ENCODE measurements at places on chromosomes 3 and 15.

GRCh38 chr3:114498539-114499370 is 204.9 kb downstream of the TIGIT start:
- no peak for DNase-seq

DNA sequence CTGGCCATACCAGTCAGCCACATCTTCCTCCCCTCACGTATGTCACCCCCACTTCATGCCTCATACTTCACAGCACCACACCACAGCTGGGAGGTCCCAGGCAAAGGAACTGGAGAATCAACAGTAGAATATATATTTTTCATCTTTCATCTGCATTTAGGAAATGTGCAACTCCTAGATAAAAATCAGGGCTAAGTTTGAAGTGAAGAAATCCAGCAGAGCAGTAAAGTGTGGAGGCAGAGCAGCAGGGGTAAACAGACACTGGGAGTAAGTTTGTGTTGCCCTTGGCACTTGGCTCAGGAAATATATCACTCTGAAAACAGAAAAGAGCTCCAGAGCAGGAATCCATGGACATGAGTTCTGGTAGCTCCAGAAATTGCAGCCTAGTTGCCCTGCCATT is 2.8 kb upstream of the HERC1 start:
- DNase-seq = no peak

DNA sequence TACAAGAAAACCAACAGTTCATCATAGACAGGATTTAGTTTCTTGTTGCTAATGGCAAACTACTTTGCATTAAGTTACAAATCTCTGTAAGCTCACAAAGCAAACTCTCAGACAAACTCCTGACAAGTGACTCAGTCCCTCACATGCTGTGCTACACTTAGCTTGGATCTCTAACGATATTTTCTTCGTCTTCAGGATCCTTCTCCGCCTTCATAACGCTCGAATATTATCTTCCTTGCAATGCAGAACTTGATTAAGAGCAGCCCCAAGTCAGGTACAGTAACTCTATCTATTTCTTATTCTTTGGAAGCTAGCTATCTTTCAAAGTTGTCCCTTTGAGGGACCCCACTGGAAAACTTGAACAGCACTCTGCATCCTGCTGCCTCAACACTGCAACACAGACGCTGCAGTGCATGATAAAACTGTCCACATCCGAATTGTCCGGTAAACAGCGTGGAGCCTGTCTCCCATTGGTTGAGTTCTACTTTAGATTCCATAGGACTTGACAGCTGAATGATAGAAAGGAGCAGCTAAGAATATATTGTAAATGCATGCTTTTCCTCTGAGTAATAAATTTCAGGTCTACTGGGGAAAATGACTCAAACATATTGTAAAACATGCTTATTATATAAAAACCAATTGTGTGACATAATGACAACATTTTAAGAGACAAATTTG is 61.3 kb downstream of the UACA start:
- DNase-seq = no peak

DNA sequence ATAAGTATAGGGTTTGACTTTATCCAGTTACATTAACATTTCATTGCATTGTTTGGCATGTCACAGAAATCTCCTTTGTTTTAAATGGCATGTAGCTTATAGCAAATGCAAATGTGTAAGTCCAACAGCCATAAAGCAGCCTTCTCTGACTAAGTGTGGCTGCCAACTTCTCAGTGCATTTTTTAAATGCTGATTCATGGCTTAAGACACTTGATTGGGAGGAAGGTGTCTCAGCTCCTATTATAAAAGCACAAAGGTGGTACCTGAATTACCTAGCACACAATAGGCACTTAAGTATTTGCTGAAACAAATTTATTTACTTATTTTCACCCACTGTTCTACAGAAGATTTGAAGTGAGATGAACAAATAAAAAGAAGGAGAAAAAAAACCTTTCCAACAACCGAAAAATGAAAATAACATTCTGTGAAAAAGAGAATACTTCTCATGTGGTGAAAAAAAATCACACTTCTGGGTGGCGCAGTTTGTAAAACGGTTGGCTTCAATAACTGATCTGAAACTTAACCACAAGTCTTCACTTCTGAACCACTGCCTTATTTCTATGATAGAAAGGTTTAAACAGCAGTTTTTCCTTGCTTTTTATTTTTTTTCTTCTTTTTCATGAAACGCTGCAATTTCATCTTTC is 105.5 kb upstream of the ICE2 start:
- DNase-seq = no peak

- no peak for DNase-seq
These were observed 812 bp downstream of the P4HTM start for GRCh38 chr3:48990636-48991469.

DNA sequence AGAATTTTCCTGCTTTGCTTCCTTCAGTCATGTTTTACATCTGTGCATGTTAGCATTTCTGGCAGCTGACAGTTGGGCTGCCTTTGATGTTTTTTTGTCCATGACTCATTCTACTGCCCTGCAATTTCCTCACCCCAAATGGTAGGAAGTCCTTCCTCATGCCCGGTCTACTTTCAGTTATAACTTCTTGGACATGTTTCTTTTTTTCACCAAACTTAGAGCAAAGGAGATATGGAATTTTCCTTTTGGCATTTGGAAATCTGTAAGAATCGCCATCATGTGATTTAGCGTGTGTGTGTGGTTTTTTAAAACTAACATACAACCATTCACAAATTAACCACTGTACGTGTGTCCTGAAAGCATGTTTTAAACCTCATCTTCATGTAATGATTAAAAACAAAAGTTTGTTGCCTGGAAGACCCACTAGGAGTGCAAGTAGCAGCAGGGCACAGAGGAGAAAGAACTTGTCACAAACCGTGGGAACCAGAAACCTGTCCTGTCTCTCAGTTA is 430.7 kb upstream of the CFAP20DC start:
- no peak for DNase-seq

GRCh38 chr3:50139308-50139707 is 15.8 kb upstream of the SEMA3F start:
- no peak for DNase-seq

DNA sequence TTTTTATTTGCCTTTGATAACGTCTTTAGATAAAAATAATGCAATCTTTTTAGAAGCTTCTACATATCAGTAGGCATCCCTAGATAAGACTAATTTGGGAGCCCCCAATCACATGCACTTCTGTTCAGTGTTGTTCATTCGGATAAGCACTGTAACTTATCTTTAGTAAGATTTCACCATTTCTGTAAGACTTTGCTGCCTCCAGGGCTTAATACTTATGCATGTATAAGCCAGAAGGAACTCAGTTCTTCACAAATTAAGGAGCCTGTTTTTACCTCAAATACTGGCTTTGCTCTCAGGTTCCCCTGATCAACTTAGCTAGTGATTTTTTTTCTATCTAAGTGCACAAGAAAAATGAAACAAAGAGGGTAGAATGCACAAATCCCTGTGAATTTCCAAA is 20.3 kb downstream of the DOCK3 start:
- no peak for DNase-seq

DNA sequence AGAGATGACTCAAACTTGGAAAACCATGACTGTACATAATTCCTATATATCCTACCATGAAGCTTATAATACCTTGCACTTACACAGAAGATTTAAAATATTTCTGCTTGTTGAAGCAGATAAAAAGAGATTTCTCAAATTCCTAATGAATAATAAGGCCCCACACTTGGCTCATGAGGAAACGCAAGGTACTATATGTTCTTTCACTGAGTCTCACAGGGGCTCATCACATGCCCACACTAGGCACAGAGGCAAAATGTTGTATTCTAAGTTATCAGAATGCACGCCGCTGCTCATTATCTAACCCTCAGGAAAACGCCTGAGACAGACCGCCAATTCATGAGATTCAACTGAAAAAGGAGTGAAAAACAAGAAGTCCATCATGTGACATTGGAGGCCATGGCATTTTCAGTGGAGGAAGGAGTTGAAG is 5.6 kb downstream of the MYO1E start:
- no peak for DNase-seq

DNA sequence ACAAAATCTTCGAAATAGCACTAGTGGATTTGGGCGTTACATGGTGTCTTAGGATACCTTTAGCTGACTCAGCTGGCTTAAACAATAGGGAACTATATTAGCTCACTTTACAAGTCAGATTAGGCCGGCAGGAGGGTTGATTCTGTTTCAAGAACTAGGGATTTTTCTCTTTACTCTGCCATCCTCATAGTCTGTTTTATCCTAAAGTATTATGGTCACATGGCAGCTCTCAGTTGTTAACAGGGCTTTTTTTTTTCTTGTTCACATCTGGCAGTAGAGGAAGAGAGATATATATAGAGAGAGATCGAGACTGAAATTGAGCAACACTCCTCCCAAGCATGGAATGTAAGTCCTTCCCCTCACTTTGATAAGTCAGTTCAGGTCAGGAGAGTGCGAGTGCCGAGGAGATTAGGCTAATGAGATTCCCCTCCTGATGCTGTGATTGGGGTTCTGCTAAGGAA is 32.9 kb downstream of the CHP1 start:
- no peak for DNase-seq

GRCh38 chr3:187783098-187783497 is 37.8 kb upstream of the BCL6 start:
- DNase-seq = no peak

DNA sequence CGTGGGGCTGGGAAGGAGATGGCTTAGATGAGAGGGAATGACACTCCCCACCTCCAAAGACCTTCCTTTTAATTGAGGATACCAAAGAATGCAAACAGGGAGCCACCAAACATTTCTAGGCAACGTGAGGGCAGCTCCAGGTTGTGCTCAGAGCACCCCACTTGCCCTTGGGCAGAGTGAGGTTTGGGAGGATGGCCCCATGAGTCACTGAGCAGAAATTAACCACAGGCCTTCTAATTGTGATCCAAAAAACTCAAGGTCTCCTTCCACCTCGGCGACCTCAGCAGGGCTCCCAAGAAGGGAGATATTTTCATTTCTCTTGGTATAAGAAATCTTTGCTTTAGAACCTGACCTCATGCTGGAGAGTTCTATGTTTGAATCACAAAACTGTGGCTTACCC is 305.0 kb upstream of the TPM1 start:
- DNase-seq = no peak

GRCh38 chr3:192706272-192706671 is 21.1 kb downstream of the FGF12 start:
- DNase-seq = no peak

DNA sequence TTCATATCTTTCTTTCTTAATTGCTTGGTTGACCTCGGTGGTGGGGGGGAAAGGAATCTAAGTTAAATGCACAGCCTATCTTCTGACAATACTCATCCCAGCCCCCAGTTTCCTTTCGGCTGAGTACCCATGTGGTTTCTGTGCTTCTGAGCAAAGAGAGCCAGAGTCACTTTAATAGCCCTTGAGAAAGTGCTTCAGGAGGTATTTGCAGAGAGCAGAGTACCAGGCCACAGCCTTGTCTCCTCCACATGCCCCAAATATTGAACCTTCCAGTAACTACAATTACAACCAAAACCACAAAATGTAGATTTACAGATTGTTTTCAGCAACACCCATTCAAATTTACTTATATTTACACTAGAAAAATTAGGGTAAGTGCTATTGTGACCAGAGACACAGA is 647.4 kb downstream of the NR2F2 start:
- no peak for DNase-seq

DNA sequence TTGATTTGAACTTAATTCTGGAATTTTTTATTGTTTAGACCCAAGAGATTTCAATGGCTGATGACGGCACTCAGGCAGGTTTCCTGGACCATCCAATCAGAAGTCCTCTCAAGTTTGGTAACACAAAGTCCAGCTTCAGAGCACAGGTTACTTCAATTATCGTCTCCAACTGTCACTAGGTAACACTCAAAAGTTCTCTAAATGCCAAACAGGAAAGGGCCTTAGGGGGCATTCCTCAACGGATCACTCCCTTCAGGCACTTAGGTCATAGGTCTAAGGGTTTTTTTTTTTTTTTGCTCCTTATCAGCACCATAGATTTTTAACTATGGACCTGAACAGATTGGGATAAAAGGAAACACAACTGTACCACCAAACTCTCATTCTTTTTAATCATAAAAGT is 85.8 kb downstream of the MEIS2 start:
- DNase-seq = no peak

- DNase-seq = no peak
These were observed 33.7 kb downstream of the TLE3 start for GRCh38 chr15:70063980-70064379.

DNA sequence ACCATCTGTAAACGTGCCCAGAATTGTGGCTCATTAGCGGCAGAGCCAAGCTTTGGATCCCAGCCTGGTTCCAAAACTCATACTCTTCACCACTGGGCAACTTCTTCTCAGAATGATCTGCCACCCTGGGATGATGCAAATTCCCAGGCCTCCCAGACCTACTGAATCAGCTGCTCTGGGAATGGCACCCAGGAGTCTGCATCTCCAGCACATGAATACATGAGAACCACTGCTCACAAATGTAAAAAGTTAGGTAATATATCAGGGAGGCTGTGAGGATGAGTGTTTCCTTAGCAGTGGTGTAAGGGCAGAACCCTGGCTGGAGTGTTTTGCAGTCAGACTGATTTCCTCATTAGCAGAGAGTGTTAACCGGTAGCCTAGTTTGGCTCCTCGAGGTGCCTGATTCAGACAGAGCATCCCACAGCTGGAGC is 94.2 kb downstream of the LIPC start:
- no peak for DNase-seq

DNA sequence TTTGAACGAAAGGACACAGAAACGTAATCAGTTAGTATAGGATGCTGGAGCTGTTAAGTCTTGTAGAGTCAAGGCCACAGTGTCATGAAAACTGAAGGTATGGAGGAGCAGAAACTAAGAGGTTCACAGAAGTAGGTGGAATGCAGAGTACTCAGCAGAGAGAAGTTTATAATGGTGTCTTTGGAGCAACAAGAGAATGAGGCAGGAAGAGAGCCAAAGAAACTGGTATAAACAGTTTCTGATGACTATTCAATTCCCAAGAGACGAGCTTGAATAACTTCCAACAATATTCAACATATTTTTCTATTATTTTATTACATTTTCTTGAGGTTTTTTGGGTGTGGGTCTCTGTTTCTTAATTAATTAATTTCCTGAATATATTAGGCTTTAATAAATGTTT is 29.6 kb downstream of the GALK2 start:
- DNase-seq = no peak

GRCh38 chr15:58932710-58933280 is 684 bp downstream of the SLTM start:
- DNase-seq = no peak

GRCh38 chr3:53845881-53846133 is 412 bp downstream of the CHDH start:
- no peak for DNase-seq

GRCh38 chr3:138919325-138919724 is 27.6 kb downstream of the FOXL2 start:
- no peak for DNase-seq

- DNase-seq = no peak
These were observed 412.0 kb downstream of the FHIT start for GRCh38 chr3:60839246-60839645.

DNA sequence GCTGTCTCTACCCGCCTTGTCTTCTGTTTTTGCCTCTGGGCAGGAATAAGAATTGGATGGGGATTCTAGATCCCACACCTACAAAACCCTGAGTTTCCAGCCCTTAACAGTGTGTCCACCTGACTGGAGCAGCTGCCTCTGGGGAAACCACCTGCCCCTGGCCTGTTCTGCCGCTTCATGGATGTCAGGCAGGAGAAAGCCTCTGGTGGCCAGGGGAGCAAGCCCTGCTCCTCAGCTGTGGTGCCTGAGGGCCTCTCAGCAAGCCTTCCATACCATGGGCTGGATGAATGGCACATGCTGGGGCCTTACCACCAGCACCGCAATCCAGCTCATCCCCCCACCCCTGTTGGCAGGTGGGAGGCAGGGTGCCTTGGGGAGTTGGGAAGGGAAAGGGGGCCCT is 5.3 kb upstream of the CPNE9 start:
- no peak for DNase-seq

- DNase-seq = no peak
These were observed 1.1 kb upstream of the FBLN2 start for GRCh38 chr3:13547591-13548371.

- no peak for DNase-seq
These were observed 32.5 kb downstream of the PHC3 start for GRCh38 chr3:170149016-170149415.

Data from stimulated activated CD8-positive, alpha-beta memory T cell treated with anti-CD3 and anti-CD28 coated beads, Interleukin-2, amount 100 ng/mL, for 48 hours (primary cell).